SK-N-SH treated with all-trans-retinoic acid at 6 μM for 48 hours (cell line): ENCODE measurements at places on chromosomes 1 and 21.

DNA sequence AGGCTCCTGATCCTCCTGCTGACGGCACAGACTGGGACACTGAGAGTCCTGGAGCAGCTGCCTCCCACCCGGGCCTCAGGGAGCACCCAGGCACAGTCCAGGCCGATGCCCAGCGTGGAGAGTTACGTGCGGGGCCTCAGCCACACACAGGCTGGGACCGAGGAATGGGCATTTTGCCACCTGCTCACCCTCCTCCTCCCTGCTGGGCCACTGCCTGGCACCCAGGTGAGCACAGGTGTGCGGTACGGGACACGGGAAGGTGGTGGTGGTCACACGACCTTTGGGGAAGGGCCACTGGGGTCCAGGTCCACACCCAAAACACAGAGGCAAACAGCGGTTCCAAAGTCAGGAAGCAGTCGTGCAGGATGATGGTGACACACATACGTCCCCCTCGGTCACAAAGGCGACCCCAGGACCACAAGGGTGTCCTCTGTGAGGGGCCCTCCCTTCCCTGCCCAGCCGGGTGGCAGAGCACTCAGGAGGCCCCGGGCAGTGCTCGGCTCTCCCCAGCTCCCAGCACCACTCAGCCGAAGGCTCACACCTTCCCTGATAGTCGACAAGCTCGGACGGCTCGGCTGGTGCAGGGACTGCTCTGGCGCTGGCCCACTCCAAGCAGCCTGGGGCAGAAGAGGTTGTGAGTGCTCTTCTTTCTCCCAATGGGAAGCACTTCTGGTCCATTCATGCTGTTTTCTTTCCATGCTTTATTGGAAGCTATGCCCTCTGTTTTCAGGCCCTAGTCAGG, 14.3 kb downstream of the MORN1 start:
- ATAC-seq = no peak

- no peak for ATAC-seq
Measured at GRCh38 chr1:42430286-42431135, 25.3 kb downstream of the ZMYND12 start.

GRCh38 chr1:9494936-9495758, 44.1 kb upstream of the SLC25A33 start:
- peak; percentile 90 for ATAC-seq

DNA sequence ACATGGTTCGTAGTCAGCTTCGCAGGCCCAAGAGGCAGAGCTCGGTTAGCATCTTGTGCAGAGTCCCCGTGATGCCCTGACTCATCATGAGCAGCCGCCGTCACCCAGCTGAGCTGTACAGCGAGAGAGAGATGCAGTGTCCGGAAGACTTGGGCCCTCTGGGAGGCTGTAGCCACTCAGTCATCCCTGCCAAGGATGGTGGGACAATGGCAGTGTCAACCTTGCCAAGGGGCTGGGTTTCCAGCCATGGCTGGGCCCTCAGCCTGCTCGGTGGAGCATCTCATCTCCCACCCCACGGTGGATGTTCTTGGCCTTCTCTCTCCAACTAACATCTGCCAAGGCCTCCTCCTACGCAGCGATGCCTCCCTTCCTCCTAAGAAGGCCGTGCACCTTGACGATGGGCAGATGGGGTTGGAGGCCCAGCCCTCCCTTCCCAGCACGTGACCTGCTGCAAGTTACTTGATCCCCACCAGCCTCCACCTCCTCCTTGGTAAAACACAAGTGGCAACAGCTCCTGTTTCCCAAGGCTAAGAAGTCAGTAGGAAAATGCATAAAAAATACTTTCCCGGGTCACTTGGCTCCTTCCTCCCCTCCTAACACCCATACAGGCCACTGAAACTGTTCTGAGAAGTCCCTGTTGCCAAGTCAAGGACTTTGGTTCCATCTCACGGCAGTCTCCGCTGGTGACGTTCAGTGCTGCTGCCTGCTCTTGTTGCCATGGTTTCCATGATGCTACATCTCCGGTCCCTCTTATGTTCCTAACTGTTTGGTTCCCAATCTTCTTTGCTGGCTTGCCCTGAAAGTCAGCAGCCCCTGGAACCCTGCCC, 384.7 kb upstream of the VAMP3 start:
- ATAC-seq = no peak

- ATAC-seq = peak; percentile 34; the same call in 2 of the 3 replicates
Measured at GRCh38 chr1:178644308-178645120, 80.5 kb upstream of the RALGPS2 start.

DNA sequence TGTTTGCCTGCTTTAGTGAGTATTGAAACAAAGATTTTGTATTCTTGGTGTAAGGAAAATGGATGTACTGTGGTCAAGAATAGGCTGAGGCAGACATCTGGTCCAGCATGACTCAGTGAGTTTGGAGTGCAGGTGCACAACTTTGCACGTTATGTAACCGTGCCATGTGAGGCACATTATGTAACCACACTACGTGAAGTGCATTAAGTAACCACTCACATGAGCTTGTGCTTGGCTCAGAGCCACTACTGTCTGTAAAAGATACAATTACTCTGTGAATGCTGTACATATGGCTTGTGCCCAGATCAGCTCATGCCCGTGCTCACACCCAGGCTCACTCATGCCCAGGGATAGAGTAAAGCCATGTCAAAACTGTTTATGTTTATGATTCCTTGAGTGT, 216.8 kb downstream of the CTH start:
- ATAC-seq = no peak

GRCh38 chr1:40982721-40983120, 3.2 kb downstream of the CTPS1 start:
- no peak for ATAC-seq

DNA sequence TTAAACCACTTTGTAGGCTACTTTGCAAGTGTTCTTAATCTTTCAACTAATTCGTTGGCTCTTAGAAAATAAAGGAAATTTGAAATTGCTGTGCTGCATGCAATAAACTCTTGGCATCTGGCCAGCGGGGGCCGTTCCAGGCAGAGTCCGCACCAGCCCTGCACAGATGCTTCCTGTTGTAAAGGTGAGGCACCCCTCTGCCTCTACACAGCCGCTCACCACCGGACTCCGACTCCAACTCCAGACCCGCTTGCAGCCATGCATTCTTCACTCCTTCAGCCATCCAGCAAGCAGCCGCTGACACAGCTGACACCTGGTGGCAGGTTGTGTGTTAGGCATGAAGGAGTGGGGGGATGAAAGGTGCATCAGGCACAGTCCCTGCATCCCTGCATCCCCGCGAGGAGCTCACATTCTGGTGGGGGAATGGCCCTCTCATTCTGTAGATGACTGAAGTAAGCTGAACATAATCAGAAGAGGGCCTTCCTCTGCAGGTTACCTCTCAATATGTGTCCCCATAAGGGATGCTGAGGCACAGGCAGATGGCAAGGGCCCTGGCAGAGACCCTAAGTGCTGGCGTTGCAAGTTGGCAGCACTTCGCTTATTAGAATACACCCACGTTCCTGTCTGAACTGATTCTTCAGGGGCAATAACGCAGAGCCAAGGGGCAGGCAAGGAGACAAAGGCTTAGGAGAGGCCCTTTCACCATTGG, 56.8 kb downstream of the GLIS1 start:
- peak; percentile 45 for ATAC-seq

- no peak for ATAC-seq
Measured at GRCh38 chr1:37131281-37131680, 97.0 kb upstream of the GRIK3 start.

GRCh38 chr1:162976628-162977027, 92.5 kb upstream of the RGS4 start:
- no peak for ATAC-seq

- no peak for ATAC-seq
Measured at GRCh38 chr21:45148316-45148990, 74.1 kb downstream of the ADARB1 start.

GRCh38 chr1:26799479-26800142, 11.9 kb downstream of the PIGV start:
- ATAC-seq = peak; percentile 86

DNA sequence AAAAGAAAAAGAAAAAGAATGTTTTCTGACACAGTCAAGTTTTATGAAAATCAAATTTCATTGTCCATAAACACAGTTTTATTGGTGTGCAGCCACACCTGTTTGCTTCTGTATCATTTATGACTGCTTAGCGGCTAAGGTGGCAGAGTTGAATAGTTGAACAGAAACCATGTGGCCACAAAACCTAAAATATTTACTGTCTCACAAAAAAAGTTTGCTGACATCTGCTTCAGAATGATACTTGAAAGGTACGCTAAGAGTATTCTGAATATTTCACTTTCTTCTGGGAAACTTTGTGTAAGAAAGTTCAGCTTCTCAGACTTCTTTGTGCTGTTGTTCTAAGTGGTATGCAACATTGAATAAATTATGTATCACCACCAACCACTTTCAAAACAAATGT, 6.2 kb downstream of the KCNK1 start:
- ATAC-seq = no peak

- ATAC-seq = peak; percentile 59
Measured at GRCh38 chr21:29092102-29092959, 18.9 kb upstream of the CCT8 start.

GRCh38 chr1:185573677-185574076, 160.5 kb upstream of the HMCN1 start:
- no peak for ATAC-seq

- no peak for ATAC-seq
Measured at GRCh38 chr1:199404976-199405375, 622.5 kb upstream of the NR5A2 start.

- ATAC-seq = peak; percentile 90
Measured at GRCh38 chr1:231162297-231162969, 575 bp downstream of the TRIM67 start.

- no peak for ATAC-seq
Measured at GRCh38 chr21:42387843-42388340, 8.0 kb downstream of the TMPRSS3 start.

DNA sequence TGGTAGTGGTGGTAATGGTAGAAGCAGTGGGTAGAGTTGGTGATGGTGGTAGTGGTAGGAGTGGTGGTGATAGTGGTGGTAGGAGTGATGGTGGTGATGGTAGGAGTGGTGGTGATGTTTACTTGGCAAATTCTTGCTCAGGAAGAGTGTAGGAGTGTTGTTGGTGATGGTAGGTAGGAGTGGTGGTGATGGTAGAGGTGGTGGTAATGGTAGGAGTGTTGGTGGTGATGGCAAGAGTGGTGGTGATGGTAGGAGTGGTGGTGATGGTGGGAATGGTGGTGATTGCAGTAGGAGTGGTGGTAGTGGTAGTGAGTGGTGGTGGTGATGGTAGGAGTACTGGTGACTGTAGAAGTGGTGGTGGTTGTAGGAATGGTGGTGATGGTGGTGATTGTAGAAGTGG, 106.5 kb downstream of the DISC1 start:
- ATAC-seq = no peak

DNA sequence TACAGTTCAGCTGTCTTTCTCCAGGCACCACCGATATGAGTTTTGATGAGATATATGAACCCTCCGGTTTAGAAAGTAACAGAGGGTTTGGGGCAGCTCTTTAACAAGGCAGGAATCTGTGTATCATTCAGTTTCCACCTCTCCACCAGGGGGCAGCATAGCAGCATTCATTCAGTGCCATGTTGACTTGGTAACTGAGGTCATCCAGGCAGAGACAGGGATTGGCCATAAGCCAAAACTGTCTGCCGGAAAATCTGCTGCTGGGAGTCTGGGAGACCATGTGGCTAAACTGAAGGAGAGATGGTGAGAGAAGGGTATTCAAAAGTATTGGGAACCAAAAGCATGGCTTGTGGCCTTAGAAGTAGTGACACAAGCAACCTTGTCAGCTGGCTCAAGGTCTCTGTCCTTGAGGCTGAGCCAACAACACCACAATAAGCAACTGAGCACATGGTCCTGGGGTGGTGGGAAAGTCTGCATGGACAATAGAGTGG, 98.5 kb downstream of the LMX1A start:
- ATAC-seq = peak; percentile 90

DNA sequence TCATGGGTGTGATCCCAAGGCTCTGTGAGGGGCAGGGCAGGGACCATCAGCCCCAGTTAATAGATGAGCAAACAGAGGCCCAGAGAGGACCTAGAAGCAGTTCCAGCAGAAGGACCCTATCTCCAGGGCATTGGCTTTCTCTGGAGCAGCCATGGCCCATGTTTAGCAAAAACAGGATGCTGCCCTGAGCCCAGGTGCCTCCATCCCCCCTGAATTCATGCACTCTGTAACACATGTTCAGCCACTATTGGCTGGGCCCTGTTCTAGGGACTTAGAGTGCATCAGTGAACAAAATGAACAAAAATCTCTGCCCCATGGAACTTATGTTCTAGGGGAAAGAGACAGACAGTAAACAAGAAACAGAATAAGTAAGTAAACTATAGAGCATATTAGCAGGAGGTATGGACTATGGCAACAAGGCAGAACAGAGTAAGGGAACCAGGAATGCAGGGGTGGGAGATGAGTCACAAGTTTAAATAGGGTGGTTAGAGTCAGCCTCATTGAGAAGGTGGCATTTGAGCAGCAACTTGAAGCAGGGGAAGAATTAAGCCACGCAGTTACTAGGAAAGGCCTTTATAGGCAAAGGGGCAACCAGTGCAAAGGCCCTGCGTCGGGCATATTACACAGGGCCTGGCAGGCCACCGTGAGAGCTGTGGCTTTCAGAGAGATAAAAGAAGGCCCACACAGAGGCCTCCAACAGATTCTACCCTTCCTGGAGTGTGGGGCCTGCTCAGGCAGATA, 185.9 kb upstream of the EDN2 start:
- peak; percentile 65 for ATAC-seq

GRCh38 chr1:16260814-16261213, 23.8 kb upstream of the CPLANE2 start:
- ATAC-seq = peak; percentile 81

- ATAC-seq = peak; percentile 69
Measured at GRCh38 chr1:22826604-22827580, 116.3 kb downstream of the EPHB2 start.

DNA sequence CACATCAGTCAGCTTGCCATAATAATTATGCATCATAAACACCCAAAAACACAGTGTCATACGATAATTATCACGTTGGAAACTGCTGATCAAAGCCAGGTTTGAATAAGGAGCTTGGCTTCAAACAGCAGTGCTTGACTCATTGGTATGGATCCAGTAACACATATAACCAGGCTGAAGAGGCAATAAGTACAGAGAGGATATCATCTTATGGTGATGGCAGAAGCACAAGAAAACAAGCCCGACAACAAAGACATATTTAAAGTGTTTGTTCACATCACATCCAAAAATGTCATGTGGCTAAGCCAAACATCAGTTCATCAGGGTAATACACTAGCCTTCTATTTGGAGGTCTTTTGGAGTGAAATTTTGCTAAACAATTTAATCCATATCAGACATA, 389.7 kb downstream of the NCAM2 start:
- ATAC-seq = no peak

DNA sequence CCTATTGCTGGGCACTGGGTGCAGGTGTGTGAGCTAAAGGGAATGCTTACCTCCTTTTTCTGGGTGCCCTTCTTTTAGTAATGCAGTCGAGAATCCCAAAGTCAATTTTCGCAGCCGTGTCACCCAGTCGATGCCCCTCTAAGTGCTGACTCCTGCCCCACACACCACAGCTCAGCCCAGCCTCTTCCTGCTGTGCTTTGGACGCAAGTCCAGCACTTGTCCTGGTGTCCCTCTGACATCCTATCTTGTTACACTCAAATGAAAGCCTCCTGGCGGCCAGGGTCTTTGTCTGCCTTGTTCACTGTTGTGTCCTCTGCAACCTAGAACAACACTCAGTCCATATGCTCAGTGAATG, 58.5 kb upstream of the RUNX3 start:
- no peak for ATAC-seq
